ENCODE measurements at places on chromosomes 11 and 22.

GRCh38 chr22:48880749-48881148, 946.9 kb downstream of the BRD1 start:
- H3K27me3 ChIP-seq: no peaks in the 10 kb centered on the region
- H3K4me1 ChIP-seq: no peaks in the 10 kb centered on the region
- no peak for DNase-seq

- no peaks in the 10 kb centered on the region for H3K36me3 ChIP-seq
- H3K4me3 ChIP-seq: no peak overlapping the region
- H3K4me1 ChIP-seq: no peaks in the 10 kb centered on the region
- H3K27me3 ChIP-seq: no peaks in the 10 kb centered on the region
Measured at GRCh38 chr22:34416022-34416860, 496.0 kb upstream of the LARGE1 start.

DNA sequence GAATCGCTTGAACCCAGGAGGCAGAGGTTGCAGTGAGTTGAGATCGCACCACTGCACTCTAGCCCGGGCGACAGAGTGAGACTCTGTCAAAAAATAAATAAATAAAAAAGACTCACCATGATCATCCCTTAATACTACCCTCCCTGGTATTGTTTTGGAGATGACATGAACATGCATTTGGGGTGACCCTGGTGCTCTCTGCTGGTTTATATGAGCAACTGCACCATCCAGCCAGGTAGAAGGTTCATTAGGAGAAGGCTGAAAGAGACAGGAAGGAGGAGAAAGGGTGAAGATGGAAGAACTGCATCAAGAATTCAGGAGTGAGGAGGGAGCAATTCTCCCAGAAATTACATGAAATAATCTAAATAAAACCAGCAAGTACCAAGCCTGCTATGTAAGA, 37.8 kb downstream of the SLC5A1 start:
- H3K27ac ChIP-seq: no peak overlapping the region
- no peaks in the 10 kb centered on the region for H3K4me1 ChIP-seq
- H3K4me3 ChIP-seq: no peak overlapping the region
- H3K36me3 ChIP-seq: no peaks in the 10 kb centered on the region
- no peaks in the 10 kb centered on the region for H3K27me3 ChIP-seq

DNA sequence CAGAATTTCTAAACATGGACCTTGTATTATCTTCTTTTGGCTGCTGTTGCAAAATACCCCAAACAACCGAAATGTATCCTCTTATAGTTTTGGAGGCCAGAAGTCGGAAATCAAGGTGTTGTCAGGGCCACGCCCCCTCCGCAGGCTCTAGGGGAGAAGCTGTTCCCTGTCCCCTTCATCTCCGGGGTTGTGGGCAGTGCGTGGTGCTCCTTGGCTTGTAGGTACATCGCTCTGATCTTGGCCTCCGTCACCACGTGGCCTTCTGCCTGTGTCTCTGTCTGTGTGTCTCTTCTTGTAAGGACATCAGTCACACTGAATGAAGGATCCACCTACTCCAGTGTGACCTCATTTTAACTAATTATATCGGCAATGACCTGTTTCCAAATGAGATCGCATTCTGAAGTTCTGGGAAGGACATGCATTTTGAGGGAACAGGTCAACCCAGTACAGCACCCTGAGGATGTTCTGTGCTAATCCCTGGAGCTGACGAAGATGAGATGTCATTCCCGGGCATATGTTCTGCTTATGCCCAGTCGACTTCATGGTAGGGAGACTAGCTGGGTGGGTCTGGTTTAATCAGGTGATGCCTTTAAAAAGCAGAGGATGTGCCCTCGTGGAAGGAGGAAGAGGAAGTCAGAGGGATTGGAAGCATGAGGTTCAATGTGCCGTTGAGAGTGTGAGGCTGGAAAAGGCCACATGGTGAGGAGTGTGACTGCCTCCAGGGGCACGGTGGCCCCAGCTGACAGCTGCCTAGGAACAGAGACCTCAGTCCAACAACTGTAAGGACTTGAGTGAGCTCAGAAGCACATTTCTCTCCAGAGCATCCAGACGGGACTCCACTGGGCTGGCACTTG, 531.1 kb downstream of the TBC1D22A start:
- no peak for DNase-seq
- H3K4me1 ChIP-seq: no peaks in the 10 kb centered on the region
- no peaks in the 10 kb centered on the region for H3K36me3 ChIP-seq
- no peak overlapping the region for H3K27ac ChIP-seq
- H3K27me3 ChIP-seq: no peaks in the 10 kb centered on the region

- H3K27me3 ChIP-seq: peaks cover 4% of the 10 kb centered on the region
- H3K4me3 ChIP-seq: peak overlapping the region; percentile 72
- DNase-seq: no peak
- no peaks in the 10 kb centered on the region for H3K36me3 ChIP-seq
- H3K27ac ChIP-seq: no peak overlapping the region
Measured at GRCh38 chr11:33867996-33868646, 23.8 kb downstream of the LMO2 start.

- no peaks in the 10 kb centered on the region for H3K27me3 ChIP-seq
- H3K4me3 ChIP-seq: no peak overlapping the region
- no peak overlapping the region for H3K27ac ChIP-seq
- no peaks in the 10 kb centered on the region for H3K4me1 ChIP-seq
Measured at GRCh38 chr11:31956310-31956709, 134.6 kb upstream of the RCN1 start.
